ENCODE measurements at places on chromosomes 5 and 9.
A peak's percentile ranks its signal among the peaks of the same experiment; 100 is the strongest.

GRCh38 chr5:150350524-150351344 lies 6.8 kb upstream of the TCOF1 start:
- peak; percentile 66 for DNase-seq

DNA sequence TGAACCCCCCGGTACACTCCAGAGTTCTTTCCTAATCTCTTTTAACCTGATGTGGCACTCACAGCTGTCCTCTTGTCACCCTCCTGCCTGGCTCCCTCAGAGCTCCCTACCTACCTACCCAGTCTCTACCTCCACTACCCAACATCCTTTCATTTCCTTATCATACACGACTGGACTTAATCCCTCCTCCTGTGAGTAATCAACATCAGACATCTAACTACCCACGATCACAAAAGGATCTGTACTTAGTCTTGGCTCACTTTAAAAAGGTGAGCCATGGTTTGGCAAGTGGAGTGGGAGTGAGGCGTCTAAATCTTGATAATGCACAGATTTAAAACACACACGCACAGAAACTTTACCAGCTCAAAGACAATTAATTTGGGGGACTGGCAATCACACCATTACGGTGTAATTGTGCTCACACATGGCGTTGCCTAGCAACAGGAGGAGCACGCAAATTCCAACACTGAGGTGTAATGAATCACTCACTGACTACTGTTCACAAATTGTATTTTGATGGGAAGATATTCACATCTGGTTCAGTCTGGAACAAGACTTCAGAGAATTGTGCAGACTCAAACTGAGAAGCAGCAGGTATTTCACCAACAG lies 235.9 kb downstream of the EPB41L4A start:
- DNase-seq = peak; percentile 59

DNA sequence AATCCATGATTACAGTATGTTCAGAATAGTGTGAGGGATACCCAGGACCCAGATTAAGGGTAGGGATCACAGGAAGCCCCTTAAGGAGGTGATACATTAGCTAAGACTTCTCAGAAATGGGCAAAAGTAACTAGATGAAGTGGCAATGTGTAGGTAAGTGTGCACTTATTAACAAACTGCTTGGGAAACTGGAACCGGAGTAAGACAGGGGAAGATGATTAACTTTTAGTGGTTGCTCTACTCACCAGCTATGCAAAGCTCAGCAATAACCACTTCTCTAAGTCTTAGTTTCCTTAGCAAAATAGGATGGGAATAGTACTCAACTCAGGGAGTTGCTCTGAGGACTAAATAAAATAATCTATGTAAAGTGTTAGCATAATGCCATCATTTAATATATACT lies 182.2 kb downstream of the MCTP1 start:
- DNase-seq = no peak

DNA sequence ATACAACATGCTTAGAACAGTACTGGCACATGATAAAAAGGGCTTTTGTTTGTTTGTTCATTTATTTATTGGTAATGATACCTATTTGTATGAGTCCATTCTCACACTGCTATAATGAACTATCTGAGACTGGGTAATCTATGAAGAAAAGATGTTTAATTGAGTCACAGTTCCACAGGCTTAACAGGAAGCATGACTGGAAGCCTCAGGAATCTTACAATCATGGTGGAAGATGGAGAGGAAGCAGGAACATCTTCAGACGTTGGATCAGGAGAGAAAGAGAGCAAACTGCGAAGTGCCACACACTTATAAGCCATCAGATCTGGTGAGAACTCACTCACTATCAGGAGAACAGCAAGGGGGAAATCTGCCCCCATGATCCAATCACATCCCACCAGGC lies 847.7 kb downstream of the CDH18 start:
- DNase-seq = peak; percentile 10

- DNase-seq = peak; percentile 84
Observed at GRCh38 chr5:134526483-134527155, 1.1 kb downstream of the JADE2 start.
